ENCODE measurements at places on chromosomes 4 and X.

- peak; percentile 75 for DNase-seq
Measured at GRCh38 chr4:186723292-186724057, at the start of gene FAT1. Gene FAT1 (minus strand): TSS chr4:186723856. CDS start chr4:186709827, 14,029 bp downstream.

- DNase-seq: no peak
Measured at GRCh38 chr4:139470997-139471665, 17.2 kb downstream of the RAB33B start.

DNA sequence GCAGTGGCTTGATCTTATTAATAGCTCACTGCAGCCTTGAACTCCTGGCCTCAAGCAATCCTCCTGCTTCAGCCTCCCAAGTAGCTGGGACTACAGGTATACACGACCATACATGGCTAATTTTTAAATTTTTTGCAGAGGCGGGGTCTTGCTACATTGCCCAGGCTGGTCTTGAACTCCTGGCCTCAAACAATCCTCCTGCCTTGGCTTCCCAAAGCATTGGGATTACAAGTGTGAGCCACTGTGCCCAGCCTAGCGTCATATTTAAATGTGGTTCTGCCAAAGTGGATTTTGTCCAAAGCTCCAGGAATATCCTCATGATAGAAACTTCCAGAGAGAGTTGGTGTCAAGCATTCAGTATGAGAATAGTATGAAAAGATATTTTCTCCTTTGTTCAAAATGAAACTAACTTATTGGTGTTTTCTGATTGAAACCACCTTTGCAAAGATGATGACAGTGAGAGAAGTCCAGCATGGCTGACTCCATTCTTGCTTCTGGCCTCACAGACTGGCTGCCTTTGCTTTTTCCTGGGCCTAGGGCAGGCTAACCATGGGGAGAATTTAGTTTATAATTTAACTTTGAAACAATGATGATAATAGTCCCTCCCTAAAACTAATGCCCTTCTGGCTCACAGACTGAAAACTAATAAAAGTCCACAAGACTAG, 129.0 kb downstream of the C4orf51 start:
- DNase-seq: no peak

DNA sequence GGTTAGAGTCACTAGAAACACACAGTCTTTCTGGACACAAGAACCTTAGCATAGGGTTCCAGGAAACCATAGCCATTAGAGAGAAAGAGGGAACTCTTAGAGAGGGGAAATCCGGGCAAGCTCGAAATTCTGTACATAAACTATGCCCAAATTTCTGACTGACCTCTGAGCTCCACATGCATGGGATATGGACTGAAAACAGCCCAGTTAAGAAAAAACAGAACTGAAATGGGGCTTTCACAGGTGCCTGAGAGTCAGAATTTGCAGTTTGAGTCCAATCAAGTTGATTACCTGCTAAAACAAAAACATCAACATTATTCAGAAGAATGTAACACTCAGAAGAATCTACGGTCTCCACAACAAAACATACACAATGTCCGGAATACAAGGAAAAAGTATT, 13.1 kb downstream of the DCHS2 start:
- no peak for DNase-seq

DNA sequence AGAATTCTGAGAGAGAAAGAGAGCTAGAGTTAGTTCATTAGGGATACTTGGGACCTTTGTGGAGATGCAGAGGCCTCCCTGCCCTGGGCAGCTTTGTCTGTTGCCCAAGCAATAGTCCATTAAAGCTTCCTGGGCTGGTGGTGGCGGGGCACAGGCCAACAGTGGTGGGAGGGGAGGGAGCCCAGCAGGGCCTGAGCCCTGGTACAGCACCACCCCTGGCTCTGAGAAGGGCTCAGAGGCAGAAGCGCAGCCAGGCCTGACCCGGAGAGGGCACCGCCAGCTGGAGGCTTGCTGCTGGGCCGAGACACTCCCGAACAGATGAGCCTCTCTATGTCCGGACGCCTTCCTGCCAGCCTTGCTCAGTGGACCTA, 65.3 kb downstream of the EFNB1 start:
- DNase-seq: no peak

- no peak for DNase-seq
Measured at GRCh38 chr4:147138171-147138570, 192.5 kb upstream of the TTC29 start.

- no peak for DNase-seq
Measured at GRCh38 chr4:41324861-41325260, 68.1 kb downstream of the UCHL1 start.

- peak; percentile 44 for DNase-seq
Measured at GRCh38 chr4:56976837-56977320, 527 bp downstream of the NOA1 start.

GRCh38 chr4:26873391-26874026, 12.9 kb downstream of the STIM2 start:
- DNase-seq: no peak

- no peak for DNase-seq
Measured at GRCh38 chr4:184406958-184407391, 67.4 kb downstream of the IRF2 start.

GRCh38 chr4:108821351-108821930, 58.6 kb upstream of the ETNPPL start:
- DNase-seq: no peak

GRCh38 chrX:124820738-124821137, 474.4 kb downstream of the SH2D1A start:
- no peak for DNase-seq

- DNase-seq: no peak
Measured at GRCh38 chr4:8171266-8171665, 12.7 kb upstream of the ABLIM2 start.

DNA sequence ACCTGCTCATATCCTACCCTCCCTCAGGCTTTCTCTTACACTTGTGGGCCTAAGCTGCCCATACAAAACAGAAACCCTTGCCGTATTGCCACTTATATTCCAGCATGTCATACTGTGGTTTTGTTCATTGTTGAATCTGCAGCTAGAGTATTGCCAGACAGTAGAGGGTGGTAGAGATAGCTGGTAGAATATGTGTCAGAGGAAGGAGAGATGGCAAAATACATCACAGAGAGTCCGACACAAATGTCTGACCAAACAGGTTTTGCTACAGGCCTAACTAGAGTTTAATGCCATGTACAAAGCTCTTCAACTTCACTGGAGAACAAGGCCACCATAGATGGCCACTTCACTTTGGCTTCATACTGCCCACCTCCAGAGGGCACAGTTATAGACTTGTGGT, 160.1 kb downstream of the EFHC2 start:
- no peak for DNase-seq

- no peak for DNase-seq
Measured at GRCh38 chr4:108693211-108693610, 42.8 kb downstream of the OSTC start.

GRCh38 chrX:133786382-133786781, 199.0 kb downstream of the GPC3 start:
- DNase-seq: no peak

Data from NCI-H345 (cell line).